GM04503 (cell line): ENCODE measurements at places on chromosomes 6 and 20.

- DNase-seq: no peak
Measured at GRCh38 chr6:81682235-81682795, 70.2 kb downstream of the TENT5A start.

- DNase-seq: no peak
Measured at GRCh38 chr6:91243436-91243835, 656.6 kb upstream of the MAP3K7 start.

DNA sequence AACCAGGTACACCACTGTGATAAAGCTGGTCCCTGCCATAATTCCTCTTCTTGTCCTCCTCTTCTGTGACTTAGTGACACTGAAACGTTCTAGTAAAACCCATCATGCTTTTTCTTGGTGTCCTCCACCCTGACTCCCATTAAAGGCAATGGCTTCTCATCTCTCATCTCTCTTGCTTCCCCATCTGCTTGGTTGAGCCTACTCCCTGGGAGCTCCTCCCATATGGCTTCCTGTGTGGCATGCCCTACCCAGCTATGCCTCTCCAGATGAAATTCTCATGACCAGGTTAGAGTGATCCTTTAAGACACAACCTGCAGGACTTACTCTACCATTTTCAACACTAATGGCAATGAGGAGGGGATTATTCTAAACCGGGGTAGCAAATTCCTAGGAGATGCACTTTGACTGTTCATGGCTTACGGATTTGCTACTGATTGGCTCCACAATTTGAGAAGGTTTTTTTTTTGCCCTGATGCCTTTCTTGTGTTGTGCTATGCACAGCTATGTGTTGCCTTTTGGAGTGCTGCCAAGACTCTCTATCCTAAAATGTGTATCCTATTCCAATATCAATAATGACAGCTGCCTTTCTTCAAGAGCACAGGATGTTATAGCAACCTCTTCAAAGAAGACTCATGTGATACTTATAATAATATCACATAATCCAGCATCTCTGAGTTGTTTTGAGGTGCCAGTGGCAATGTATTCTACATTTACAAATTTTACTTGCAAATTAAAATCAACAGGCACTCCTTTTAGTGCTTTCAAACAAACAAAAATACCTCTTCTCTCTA is 6.1 kb downstream of the SIRPG start:
- DNase-seq: no peak

DNA sequence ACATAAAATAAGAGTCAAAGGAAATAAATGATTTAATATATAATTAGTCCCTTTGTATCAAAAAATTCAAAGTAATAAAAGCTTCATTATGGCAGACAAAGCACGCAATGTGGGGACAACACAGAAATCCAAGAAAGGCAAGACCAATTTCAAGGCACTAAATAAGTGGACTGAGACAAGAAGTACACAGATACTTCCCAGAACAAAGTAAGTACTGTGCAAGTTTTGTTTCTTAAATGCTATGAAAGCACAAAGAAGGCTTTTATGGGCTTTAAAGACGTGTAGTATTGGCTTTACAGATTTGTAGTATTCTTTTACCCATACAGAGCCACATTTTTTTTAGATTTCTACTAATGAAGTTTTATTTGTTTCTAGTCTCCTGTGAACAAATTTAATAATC is 174.6 kb downstream of the TRDN start:
- DNase-seq: no peak

GRCh38 chr20:58342104-58342945 is 32.8 kb downstream of the RAB22A start:
- peak; percentile 40 for DNase-seq

- no peak for DNase-seq
Measured at GRCh38 chr6:154353626-154354025, 3.0 kb downstream of the IPCEF1 start.

DNA sequence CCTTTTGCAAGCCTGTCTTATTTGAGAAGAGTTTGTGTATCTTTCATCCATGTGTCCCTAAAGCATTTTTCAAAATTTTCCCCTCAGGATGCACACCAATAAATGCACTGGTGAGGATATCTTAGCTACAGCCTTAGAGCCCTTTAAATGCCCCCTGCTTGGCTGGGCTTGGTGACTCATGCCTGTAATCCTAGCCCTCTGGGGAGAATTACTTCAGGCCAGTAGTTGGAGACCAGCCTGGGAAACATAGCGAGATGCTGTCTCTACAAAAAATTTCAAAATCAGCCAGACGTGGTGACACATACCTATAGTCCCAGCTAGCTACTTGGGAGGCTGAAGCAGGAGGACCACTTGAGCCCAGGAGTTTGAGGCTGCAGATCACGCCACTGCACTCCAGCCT is 33.8 kb upstream of the PLCB4 start:
- DNase-seq: peak; percentile 85

DNA sequence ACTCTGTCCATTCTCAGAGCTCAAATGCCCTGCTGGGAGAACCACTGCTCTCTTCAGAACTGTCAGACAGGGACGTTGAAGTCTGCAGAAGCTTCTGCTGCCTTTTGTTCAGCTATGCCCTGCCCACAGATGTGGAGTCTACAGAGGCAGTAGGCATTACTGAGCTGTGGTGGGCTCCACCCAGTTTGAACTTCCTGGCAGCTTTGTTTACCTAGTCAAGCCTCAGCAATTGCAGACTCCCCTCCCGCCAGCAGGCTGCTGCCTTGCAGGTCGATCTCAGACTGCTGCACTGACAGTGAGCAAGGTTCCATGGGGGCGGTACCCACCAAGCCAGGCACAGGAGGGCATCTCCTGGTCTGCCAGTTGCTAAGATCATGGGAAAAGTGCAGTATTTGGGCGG is 21.8 kb upstream of the UFL1 start:
- DNase-seq: no peak

- no peak for DNase-seq
Measured at GRCh38 chr6:29941016-29941415, 1.3 kb upstream of the HLA-A start.

DNA sequence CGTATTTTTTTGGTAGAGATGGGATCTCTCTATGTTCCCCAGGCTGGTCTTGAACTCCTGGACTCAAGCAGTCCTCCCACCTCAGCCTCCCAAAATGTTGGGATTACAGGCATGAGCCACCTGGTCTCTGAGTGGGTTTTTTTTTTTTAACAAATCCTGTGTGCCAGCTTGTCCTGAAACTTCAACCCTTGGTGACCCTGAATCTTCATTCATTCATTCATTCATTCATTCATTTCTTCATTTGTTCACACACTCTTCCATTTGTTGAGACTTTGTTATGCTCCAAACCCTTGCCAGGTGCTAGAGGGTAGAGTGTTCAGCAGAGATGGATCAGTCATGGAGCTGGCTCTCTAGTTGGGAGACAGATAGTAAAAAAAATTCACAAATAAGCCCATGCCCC is 12.0 kb upstream of the VAPB start:
- DNase-seq: no peak

GRCh38 chr6:33880104-33880678 is 76.4 kb upstream of the MLN start:
- DNase-seq: no peak

- DNase-seq: no peak
Measured at GRCh38 chr6:17490724-17491123, 97.3 kb downstream of the CAP2 start.
